ENCODE measurements at places on chromosomes 6 and 20. TPM values are rescaled to one million over a fixed set of nuclear protein-coding genes. Genes with fewer than 3 reads are reported as not detected.
A peak's percentile ranks its signal among the peaks of the same experiment; 100 is the strongest.

- no peak for DNase-seq
These were observed 73.2 kb downstream of the LAMA4 start for GRCh38 chr6:112181130-112181529.

DNA sequence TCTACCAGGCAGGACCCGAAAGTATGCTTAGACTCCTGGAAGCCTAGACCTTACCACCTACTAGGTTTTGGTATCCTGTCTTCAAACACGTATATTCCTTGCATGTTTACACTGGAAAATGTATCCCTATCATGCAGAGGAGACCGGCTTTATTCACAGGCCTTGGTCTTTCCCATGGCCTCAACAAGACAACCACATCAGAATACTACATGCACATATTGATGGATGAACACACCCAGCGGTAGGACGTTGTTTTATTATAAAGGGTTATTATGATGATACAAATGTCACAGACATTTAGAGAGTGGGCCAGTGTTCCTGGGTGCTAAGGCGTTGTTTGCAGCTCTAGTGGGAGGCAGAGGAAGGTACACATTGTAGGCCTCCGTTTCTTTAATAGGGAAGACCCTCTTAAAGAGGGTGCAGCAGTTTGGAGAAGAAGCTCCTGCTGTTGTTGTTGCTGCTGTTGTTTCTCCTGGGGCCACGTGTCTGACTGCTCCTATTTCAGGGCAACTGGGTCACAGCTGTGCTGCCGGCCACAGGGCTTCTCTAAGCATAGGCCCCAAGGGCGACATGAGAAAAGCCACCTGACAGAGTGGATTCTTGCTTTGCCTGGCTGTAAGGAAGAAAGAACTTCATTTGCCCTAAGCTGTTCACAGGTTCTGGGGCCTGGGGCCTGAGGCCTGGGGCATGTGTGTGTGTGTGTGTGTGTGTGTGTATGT, 98.3 kb upstream of the SASH1 start:
- no peak for DNase-seq

GRCh38 chr6:97176468-97176867, 106.5 kb downstream of the MMS22L start:
- no peak for DNase-seq

- no peak for DNase-seq
These were observed 4.5 kb downstream of the TCFL5 start for GRCh38 chr20:62856931-62857619.

DNA sequence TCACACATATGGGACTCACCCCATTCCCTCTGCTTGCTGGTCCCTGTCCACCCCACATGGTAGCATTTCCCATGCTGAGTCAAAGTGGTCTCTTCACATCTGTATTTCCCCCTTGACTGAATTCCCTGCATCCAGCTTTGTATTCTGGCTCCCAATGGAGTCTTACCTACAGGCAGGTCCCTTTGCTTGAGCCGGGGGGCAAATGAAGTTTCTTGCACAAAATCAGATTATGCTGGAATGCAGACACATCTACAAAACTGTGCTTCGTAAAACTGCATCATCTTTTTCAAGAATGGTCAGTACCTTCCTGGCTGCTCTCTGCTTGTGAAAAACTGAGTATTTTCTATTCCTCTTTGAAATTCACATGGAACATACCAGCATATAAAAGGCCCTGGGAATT, 32.1 kb upstream of the BCAS1 start:
- DNase-seq = no peak

DNA sequence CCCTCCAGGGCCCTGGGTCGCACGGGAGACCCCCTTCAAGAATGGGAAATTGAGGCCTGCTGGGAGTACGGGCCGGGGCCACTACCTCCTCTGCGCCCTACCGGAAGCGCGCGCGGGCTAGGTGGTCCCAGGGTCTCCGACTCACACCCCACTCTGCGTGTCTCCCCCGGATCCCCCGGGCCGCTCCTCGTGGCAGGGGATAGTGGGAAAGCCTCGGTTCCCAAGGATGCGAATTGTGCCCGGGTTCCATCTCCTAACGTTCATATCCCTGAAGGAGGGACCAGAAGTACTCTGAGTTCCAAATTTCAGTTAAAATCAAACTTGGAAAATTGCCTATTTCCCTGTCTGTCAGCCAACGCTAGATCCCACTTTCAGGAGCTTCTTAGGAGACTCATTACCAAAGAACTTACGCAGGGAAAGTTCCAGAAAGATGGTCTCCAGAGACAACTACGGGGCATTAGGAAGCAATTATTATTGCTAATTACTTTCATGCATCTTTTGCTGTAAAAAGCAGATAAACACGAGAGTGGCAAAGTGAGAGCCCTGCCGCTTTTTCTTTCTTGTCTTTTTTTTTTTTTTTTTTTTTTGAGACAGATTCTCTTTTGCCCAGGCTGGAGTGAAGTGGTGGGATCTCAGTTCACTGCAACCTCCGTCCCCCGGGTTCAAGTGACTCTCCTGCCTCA, 858 bp downstream of the FAM83D start:
- DNase-seq = no peak

- no peak for DNase-seq
These were observed 678.8 kb upstream of the MARCKS start for GRCh38 chr6:113178349-113178748.

DNA sequence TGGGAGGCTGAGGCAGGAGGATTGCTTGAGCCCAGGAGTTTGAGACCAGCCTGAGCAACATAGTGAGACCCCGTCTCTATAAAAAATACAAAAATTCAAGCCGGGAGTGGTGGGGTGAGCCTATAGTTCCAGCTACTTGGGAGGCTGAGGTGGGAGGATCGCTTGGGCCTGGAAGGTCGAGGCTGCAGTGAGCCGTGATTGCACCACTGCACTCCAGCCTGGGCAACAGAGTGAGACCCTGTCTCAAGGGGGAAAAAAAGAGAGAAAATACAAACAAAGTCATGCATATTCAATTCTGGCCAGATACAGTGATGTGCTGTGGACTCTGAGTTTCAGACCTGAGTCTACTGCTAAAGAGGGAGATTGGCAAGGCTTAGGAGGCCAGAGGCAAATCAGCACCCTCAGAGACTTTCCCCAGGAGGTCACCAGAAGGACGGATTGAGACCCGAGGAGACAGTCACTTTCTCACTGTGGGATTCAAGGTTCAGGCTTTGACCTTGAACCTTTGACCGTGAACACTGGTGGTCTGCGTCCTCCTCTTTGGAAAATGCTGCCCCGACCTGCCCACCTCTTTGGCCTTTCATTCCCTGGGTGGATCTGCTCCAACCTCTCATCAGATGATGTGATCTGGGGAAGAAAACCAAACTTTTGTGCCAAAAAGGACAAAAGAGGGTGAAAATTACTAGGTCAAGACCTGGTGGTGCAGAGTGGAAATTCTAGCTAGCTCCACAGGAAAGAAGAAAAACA, 31.2 kb downstream of the TGM2 start:
- DNase-seq = no peak

DNA sequence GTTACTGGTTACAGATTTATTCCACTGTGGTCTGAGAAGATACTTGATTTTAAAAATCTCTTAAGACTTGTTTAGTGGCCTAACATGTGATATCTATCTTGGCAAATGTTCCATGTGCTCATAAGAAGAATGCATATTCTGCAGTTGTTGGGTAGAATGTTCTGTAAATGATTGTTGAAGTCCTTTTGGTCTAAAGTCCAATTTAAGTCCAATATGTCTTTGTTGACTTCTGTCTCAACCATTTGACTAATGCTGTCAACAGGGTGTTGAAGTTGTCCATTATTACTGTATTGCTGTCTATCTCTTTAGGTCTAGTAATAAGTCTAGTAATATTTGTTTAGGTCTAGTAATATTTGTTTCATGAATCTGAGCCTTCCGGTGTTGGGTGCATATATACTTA, 387.8 kb upstream of the RUNX2 start:
- DNase-seq = no peak

GRCh38 chr6:30837870-30838269, 46.4 kb upstream of the DDR1 start:
- DNase-seq = no peak

DNA sequence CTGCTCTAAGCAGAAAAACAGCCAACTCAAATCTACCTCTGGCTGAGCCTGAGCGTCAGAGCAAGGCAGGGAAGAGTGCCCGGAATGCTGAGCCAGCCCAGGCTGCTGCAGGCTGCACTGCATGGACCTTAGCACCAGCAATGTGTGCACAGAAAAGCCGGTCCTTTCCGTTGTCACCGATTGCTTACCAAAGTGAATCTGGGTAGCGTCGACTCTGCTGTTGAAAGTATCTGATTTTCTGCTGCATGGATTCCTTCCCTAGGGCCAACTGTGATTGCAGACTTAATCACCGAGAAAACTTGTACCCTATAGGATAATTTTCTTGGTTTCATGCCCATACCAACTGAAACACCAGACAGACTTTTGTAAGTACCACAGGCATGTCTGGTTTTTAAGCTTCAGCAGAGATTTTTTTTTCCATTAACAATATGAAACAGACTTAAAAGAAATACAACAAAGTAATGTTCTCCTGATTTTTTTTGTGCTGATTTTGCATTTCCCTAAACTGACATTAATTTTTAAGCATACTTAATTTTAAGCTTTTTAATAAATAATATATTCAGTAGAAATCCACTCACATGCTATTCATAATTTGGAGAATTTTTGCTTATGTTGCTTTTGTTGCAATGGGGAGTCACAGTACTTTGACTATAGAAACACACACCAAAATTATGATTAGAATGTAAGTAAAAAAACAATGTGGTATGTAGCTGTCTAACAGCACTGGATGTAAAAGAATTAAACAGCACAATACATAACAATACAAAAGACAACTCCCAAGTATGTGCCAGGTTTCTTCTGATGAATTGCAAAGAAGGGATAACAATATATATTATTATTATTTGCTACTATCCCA, 218.0 kb downstream of the THBS2 start:
- DNase-seq = no peak

DNA sequence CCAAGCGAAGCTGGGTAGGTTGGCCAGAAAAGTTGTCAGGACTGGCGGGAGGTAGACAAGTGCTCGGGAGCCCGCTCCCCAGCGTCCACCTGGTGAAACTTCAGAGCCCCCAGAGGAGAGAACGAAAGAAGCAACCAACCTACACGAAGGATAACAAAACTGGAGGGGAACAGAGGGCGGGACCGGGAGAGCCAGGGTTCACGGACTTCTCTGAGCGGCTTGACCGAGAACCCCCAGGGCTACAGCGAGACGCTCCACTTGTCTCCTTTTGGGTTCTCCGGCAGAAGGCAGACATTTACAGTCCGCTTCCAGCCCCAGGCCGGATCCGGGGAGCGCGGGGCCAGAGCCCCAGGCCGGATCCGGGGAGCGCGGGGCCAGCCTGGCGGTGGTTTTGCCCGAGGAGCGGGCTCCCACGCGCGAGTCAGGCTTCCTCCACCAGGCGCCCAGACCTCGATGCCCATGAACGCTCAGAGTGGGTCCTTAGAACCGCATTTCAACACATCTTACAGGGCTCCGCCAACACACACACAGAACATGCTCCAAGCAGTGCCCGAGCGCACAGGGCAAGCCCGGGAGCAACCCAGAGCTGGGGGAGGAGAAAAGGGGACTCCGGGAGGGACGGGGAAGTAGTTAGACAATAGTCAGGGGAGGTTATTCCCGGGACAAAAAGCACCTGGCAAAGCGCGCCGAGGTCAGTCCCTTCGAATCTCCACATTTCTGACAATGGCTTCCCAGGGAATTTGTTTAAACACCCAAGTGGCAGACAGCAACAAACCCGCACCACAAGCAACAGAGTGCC, 1.1 kb downstream of the PTPRK start:
- DNase-seq = peak; percentile 37

DNA sequence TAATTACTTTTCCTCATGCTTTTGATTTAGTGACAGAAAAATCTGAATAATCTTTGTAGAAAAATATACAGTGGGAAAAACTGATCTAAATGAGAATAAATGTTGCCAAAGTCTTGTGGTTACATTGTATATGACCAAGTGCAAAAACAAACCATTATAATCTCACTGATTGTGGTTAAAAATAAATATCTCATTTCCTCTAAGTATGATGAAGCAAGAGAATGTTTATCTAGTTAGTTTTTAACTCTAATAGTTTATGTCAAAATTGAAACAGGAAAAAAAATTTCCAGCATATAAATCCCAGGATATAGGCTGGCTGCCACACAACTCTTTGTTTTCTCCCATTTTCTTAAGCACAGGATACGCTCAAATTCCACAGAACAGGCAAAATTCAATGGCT, 392.7 kb upstream of the ID4 start:
- no peak for DNase-seq

DNA sequence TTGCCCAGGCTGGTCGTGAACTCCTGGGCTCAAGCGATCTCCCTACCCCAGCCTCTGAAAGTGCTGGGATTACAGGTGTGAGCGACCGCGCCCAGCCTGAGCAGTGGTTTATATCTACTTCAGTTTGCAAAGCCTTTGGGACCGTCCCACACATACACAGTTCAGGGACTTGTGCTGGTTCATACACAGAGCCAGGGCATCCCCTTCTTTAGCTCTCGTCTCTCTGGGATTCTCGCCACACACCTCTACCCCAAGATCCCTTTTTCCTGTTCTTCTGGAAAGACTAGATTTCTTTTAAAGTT, 12.5 kb downstream of the CAP2 start:
- DNase-seq = no peak

DNA sequence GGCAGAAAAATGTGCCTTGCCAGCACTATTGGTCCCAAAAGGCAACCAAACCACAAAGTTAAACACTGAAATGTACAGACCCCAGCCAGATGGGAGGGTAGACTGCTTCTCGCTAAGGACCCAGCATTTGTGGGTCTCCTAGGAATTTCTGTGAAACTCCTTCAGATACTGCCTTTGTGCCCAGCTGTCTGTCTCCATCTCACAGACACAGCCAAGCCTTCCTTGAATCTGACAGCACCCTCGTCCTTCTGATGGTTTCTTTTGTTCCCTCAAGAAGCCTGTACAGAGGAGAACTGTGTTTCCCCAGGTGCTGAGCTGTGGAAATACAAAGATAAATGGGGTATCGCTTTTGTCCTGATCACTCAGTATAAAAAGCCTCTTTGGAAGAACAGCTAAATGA, 254.0 kb upstream of the TAB2 start:
- no peak for DNase-seq

GRCh38 chr6:168157272-168158212, 78.5 kb upstream of the FRMD1 start:
- DNase-seq = peak; percentile 14

DNA sequence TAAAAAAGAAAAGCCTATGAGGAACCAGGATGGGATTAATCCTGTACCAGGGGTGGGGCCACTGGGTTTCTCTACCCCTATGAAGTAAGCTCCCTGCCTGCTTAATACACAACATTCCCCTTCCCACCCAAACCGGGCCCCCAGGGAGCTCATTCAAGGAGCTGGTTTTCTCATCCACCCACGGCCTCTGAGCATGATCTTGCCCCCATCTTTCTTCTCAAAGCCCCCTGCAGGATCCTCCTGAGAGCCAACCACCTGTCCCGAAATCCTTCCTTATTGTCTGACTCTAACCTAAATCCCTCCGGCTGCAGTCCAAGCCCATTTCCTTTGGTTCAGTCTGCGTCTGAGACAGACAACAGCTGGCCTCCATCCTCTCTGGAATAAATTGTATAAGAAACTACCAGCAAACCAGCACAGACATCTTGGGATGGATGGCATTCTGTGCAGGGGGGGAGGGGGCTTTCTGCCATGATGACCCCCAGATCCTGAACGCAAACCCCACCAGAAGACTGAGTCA, 21.0 kb downstream of the KCNK5 start:
- DNase-seq = no peak

TMEM217 gene
- total RNA-seq = 0.95 TPM

PPP1R16B gene
- 38.1 TPM for total RNA-seq

KHDC1L gene
- total RNA-seq = not detected

RAD21L1 gene
- total RNA-seq = not detected

MYH7B gene
- 0.86 TPM for total RNA-seq

SCRT2 gene
- total RNA-seq = not detected

HCRTR2 gene
- total RNA-seq = not detected

ABRACL gene
- total RNA-seq = 190 TPM

OLIG3 gene
- not detected for total RNA-seq

All from activated naive CD4-positive, alpha-beta T cell treated with anti-CD3 and anti-CD28 coated beads for 36 hours (primary cell).